ENCODE measurements at places on chromosomes 2 and 18.

- no peak for DNase-seq
Measured at GRCh38 chr2:238167761-238168160, 9.0 kb downstream of the ERFE start.

DNA sequence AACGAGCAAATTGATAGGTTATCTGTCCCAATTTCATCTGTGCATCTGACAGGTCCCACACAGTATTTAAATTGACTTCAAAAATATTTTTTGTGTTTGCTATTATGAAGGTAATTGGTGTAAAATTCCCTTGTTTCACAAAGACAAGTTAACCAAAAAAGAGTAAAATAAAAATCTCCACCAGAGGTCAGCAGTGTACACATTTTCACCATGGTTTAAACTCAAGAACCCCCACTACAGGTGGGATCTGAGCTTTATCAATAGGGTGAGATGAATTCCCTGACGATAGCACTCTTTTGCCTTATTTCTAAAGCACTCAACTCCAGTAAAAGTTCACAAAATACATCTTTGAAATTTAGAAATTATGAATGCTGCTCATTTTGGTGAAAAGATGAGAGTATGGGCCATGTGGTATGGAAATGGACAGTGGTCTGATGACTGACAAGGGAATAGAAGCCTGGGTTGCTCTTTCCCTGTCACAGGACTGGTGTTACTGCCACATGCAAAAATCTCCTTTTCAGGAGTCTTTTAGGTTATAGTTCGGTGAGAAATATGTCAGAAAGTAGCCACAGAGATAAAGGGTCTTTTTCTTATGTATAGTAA is 68.0 kb downstream of the SERPINB8 start:
- DNase-seq = no peak

- no peak for DNase-seq
Measured at GRCh38 chr18:48997681-48997984, 46.9 kb upstream of the SMAD7 start.

DNA sequence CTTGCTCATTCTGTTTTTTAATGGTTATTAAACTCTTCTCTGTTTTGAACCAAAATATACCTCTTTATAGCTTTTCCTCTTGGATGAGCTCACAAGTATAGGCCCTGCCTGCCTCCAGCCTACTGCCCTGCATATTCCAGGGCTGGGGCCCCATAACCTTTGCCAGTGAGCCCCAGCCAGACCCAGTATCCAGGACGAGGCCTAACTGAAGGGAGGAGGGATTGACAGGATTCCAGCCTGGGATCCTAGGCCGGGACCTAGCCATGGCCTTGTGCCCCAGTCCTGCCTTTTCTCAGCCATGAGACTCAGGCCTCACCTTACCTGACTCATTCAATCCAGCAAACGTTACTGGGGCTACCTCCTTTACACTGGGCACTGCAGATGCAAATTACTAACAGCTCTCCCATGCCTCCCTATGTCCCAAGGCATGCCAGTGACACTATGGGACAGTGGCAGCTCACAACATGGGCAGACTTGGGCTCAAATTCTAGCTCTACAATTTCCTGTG is 159.2 kb downstream of the DDX1 start:
- DNase-seq = no peak

DNA sequence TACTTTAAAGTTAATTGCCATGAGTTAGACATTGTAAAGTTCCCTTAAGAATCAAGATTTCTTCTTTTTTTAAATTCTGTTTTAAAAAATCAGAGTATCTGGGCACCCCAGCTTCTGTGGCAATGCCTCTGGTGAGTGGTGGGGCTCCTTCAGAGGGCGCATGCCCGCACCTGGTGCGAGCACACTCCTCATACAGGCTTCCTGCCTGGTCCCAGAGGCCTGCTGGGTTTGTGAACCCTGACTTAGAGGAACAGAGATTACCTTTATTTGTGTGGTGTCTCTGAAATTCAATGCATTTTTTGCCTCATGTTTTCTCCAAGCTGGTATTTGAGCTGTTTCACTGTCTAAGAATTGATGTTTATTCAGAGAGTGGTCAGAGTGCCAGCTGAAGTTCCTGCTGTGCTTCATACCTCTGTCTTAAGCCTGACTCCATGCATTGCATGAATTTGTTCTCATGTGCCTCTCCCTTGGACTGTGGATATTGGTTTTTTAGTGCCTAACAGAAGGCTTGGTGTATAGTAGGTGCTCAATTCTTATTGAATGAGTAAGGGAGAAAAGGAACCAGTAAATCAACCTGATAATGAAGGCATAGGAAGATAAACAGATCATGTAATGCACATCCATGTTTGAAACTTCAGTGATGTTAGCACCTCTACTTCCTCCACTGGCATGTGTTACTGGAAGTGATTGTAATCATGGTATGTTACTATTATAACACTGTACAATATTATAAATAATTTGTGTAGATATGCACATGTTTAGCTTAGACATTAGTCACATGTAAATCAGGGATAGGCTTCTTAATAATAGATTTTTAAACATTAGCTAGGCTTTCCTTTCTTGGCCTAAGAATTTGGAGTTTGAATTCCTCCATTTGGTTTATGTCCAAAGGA is 29.0 kb downstream of the PHLPP1 start:
- no peak for DNase-seq

GRCh38 chr2:224004105-224004695 is 34.9 kb downstream of the SERPINE2 start:
- DNase-seq = no peak

DNA sequence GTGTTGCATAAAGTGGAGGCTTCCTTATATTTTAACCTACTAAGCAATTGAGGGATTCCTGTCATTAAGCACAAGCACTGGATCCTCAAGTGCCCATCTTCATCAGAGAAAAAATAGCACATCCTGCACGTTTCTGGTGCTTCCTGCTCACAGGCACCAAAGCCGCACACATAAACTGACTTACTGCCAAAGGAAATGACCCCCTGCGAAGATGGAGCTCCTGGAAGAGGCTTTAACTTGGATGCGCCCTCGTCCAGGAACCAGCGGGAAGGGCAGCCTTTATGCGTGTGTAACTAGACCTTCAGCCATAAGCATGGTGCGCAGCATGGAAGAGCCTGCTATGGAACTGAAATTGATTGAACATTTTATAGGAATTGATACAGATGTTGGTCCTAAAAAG is 188.7 kb downstream of the FTCDNL1 start:
- no peak for DNase-seq

DNA sequence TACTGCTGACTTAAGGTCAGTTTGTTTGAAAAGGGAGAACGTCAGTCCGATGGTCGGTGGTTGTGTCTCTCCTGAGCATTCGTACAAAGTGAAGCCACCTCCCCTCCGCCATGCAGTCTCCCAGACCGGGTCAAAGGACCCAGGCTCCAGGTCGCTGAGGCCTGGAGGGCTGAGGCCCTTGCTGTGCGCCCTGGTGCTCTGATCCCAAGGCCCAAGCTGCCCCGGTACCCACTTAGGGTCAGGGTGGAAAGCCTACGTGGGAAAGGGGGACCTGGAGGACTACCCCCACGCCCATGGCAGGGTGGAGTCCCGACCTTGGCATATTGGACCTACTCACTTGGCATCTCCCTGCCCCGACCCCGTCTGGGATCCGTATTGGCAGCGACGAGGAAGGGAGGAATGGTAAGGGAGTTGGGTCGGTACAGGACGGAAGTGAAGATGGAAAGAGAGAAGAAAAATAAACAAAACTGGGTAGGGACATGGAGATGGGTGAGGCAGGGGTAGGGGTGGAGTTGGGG is 8.0 kb upstream of the SIX3 start:
- no peak for DNase-seq

- DNase-seq = no peak
Measured at GRCh38 chr18:40935423-40935822, 1019.6 kb upstream of the PIK3C3 start.

GRCh38 chr2:105378276-105378840 is 20.5 kb downstream of the FHL2 start:
- DNase-seq = no peak

GRCh38 chr2:78992807-78993517 is 32.5 kb upstream of the REG3G start:
- DNase-seq = peak; percentile 25

GRCh38 chr18:58222432-58223125 is 178.6 kb downstream of the NEDD4L start:
- DNase-seq = no peak

GRCh38 chr2:40474306-40474705 is 22.4 kb upstream of the SLC8A1 start:
- DNase-seq = no peak

DNA sequence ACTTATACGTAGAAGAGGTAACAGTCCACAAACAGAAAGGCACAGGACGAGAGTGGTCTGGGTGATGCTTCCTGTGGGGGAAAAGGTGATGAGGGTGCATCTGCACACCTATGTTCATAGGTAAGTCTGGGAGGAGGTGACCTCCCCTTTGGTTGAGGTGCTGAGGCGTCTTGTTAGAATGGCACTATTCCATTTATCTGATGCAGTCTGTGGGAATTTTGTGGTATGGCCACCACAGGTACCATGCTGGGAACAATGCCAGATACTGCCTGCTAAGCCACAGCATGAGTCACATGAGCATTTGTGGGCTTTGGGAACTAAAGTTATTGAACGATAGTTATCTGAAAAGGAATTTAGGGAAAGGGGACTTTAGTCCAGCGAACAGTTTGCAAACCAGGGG is 27.9 kb downstream of the IL37 start:
- no peak for DNase-seq

DNA sequence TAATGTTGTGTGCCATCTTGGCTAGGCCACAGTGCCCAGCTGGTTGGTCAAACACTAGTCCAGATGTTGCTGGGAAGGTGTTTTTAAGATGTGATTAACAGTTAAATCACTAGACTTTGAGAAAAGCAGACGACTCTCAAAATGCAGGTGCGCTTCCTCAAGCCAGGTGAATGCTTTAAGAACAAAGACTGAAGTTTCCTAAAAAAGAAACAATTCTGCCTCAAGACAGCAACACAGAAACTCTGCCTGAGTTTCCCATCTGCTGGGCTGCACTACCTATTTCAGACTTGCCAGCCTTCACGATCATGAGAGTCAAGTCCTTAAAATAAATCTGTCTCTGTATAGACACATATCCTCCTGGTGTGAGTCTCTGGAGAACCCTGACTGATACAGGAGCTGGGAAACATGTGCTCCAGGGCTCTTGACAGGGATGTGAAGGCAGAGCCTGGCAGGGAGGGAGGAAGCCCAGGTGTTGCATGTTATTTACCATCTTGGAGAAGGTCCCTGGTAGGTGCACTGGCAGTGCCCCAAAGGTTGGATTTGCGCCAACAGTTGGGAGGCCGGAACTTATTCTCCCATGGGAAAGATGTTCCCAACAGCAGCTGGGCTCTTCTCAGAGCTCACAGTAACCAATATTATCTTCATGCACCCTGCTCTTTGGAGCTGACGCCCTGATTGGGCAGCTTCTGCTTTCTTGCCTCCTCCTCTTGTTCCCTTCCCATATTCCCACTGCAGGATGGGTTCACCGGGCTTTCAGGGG is 43.9 kb downstream of the ST6GAL2 start:
- DNase-seq = no peak

- DNase-seq = no peak
Measured at GRCh38 chr18:75810961-75811551, 383.6 kb upstream of the SMIM21 start.

DNA sequence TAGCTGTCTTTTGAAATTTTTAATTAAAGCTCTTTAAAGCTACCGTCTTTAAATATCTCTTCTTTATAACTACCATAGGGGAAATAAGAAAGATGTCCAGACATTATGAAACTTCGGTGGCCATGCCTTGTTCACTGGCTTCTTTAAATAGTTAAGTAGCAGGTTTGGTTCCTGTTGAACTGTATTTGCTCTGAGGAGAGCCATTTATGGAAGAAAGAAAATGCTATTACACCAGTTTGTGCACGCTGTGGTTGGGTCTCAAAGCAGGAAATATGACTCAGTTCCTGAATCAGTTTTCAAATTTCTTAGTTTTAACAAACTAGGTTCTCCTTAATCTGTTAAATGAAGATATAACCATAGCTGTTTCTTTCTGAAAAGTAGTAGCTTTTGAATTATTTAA is 12.2 kb downstream of the ARPC2 start:
- DNase-seq = no peak

DNA sequence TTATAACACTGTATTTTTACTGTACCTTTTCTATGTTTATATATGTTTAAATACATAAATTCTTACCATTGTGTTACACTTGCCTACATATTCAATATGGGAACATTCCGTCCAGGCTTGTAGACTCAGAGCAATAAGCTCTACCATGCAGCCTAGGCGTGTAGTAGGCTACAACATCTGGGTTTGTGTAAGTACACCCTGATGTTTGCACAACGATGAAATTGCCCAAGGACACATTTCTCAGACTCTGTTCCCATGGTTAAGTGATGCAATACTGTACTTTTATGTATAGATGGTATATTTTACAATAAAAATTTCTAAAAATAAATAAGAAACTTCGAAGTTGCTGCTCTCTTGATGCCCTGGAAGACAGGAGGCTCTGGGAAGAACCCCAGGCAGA is 38.4 kb downstream of the YPEL5 start:
- DNase-seq = no peak

- no peak for DNase-seq
Measured at GRCh38 chr2:12162269-12163247, 416.1 kb downstream of the LPIN1 start.

DNA sequence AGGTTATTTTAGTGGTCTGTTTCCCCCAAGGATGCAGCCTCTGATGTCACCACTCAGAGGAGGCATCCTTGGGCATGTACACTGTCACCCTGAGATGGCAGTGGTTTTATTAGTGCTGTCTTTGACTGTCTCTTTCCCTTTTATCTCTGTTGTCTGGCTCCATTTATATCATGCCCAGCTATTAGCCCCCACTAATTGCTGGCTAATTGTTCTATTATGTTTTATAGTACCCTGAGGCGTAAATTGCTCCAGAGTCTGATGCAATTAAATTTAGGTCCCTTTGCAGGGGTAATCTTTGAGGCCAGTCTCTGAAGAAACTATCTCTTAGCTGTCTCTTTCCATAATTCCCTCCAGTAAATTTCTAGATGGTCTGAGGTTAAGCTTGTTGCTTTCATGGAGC is 301.0 kb upstream of the KLHL29 start:
- DNase-seq = no peak

DNA sequence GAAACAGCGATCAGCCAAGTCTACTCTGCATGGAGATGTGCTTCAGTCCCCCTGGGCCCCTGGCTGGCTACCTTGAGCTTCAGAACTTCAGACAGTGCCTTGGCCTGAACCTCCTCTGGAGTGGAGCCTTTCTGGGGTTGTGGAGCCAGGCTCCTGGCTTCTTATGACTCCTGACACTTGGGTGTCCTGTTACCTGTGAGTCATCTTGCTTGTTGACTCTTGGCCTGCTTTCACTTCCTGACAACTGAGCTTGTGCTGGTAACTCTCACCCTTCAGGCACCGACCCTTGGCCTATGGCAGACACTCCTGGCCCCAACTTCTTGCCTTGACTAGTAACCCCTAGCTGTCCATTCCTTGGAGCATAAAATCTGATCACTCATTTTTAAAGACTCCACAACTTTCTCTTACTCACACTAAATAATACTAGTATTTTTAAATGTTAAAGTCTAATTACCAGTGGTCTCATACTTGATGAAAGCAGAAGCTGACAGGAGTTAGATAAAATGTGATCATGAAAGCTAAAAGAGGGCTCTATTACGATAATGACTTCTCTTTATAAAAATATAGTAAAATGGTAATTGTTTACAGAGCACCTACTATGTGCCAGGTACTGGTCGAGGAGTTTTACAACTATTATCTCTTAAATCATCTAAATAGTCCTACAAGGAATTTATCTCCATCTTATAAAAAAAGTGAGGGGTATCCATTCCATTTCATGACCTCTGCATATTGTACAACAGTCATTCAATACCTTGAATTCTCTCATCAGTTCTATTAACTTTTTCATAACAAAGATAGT is 46.3 kb upstream of the VIT start:
- DNase-seq = no peak

GRCh38 chr2:84016183-84016582 is 442.9 kb downstream of the SUCLG1 start:
- no peak for DNase-seq

GRCh38 chr2:134581877-134582546 is 136.8 kb downstream of the TMEM163 start:
- DNase-seq = no peak
